Esophagus squamous epithelium (tissue), 5 donors: ENCODE measurements at places on chromosomes 3 and 15.

DNA sequence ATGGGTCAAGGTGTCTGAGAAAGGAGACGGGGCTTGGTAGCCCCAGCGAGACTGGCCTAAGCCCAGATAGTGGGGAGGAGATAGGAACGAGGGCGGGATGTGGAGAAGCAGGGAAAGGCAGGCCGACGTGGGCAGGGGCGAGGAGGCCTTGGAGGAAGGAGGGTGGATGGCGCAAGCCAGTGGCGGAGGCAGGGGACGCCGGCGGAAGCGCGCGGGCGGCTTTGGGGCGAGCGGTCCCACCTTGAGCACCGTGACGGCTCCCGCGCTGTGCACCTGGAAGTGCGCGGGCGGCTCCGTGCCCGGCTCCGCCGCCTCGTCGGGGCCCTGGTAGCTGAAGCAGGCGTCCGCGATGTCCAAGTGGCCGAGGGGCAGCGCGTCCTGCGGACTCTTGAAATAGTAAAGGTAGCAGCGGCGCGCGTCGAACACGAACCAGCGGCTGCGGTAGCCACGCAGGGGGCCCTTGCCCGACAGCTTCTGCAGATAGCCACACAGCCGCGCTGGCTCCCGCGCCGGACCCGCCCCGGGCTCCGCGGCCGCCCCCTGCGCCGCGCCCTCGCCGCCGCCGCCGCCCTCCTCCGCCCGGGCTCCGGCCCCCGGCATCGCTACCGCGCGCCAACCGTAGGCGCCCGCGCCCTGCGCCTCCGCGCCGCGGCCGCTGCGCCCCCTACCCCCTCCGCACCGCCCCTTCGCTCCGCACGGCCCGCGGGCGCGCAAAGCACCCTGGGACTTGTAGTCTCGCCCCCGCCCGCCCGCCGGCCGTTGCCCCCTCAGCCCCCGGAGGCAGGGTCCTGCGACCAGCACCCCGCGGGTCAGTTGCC is at the start of gene TBC1D2B:
TSS of gene TBC1D2B (minus strand) at position 659 of the 818 bp plus-strand sequence. CDS start at position 600, 59 bp downstream.
- H3K36me3 ChIP-seq, result no peaks in the 10 kb centered on the region
- H3K27me3 ChIP-seq, result no peaks in the 10 kb centered on the region
- no peak for DNase-seq
- peak within 1 kb of the TSS; percentile 61 for H3K4me3 ChIP-seq

- H3K27ac ChIP-seq, result no peak overlapping the region
- H3K4me1 ChIP-seq, result no peaks in the 10 kb centered on the region
- H3K4me3 ChIP-seq, result no peak overlapping the region
- no peaks in the 10 kb centered on the region for H3K36me3 ChIP-seq
- H3K27me3 ChIP-seq, result no peaks in the 10 kb centered on the region
- no peak for DNase-seq
Observed at GRCh38 chr3:19046440-19046839, 101.9 kb upstream of the KCNH8 start.

- no peaks in the 10 kb centered on the region for H3K27me3 ChIP-seq
- H3K27ac ChIP-seq, result no peak overlapping the region
- no peak overlapping the region for H3K4me3 ChIP-seq
- no peaks in the 10 kb centered on the region for H3K36me3 ChIP-seq
- no peak for DNase-seq
Observed at GRCh38 chr15:35753486-35753885, 207.5 kb upstream of the DPH6 start.

DNA sequence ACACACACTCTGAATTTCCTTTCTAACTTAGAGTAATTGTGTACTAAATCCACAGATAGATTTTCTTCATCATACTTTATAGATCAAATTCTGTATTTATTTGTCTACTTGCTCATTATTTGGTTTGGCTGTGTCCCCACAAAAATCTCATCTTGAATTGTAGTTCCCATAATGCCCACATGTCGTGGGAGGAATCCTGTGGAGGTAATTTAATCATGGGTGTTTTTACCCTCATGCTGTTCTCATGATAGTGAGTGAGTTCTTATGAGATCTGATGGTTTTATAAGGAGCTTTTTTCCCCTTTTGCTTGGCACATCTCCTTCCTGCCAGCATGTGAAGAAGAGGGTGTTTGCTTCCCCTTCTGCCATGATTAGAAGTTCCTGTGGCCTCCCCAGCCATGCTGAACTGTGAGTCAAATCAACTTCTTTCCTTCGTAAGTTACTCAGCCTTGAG is 198.3 kb upstream of the TGFBR2 start:
- H3K4me3 ChIP-seq, result no peak overlapping the region
- no peaks in the 10 kb centered on the region for H3K27me3 ChIP-seq
- no peaks in the 10 kb centered on the region for H3K36me3 ChIP-seq
- DNase-seq, result no peak
- H3K27ac ChIP-seq, result no peak overlapping the region

- peaks cover 8% of the 10 kb centered on the region for H3K4me1 ChIP-seq
- H3K27ac ChIP-seq, result no peak overlapping the region
- H3K27me3 ChIP-seq, result no peaks in the 10 kb centered on the region
- H3K4me3 ChIP-seq, result no peak overlapping the region
Observed at GRCh38 chr3:47515864-47516319, 2.4 kb upstream of the ELP6 start.

GRCh38 chr15:58697220-58697619 is 52.3 kb downstream of the ADAM10 start:
- H3K36me3 ChIP-seq, result no peaks in the 10 kb centered on the region
- H3K4me3 ChIP-seq, result no peak overlapping the region
- no peaks in the 10 kb centered on the region for H3K4me1 ChIP-seq
- H3K27ac ChIP-seq, result no peak overlapping the region

- H3K27ac ChIP-seq, result no peak overlapping the region
- DNase-seq, result no peak
- no peak overlapping the region for H3K4me3 ChIP-seq
- no peaks in the 10 kb centered on the region for H3K4me1 ChIP-seq
- no peaks in the 10 kb centered on the region for H3K36me3 ChIP-seq
Observed at GRCh38 chr3:47251689-47252088, 30.9 kb downstream of the KIF9 start.

DNA sequence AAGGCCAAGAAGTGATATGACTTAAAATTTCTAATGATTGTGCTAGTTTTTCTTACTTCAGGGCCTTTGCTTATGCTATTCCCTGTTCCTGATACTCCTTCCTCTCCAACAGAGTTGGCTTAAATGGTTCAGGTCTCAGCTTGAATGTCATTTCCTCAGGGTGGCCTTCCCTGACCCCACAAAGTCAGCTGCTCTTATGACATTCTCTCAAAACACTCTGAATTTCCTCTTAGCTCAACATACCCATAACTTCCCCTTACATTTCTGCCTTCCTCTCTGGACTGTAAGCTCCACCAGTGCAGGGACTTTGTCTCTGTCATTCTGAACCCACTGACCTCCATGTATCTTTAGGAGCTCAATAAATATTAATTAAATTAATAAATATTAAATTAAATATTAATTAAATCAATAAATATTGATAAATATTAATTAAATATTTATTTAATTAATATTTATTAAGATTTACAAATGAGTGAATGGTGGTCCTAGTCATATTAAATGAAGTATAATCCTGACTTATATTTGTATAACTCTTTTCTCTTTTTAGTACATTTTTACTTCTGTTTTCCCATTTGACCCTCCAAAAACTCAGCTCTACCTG is 17.9 kb upstream of the TMCC1 start:
- DNase-seq, result no peak
- H3K36me3 ChIP-seq, result no peaks in the 10 kb centered on the region
- no peaks in the 10 kb centered on the region for H3K27me3 ChIP-seq
- no peak overlapping the region for H3K27ac ChIP-seq

- DNase-seq, result no peak
- H3K36me3 ChIP-seq, result no peaks in the 10 kb centered on the region
- H3K27me3 ChIP-seq, result no peaks in the 10 kb centered on the region
- no peak overlapping the region for H3K4me3 ChIP-seq
Observed at GRCh38 chr3:155442072-155442471, 148.6 kb upstream of the STRIT1 start.

- no peak overlapping the region for H3K4me3 ChIP-seq
- no peaks in the 10 kb centered on the region for H3K27me3 ChIP-seq
- H3K4me1 ChIP-seq, result no peaks in the 10 kb centered on the region
- no peaks in the 10 kb centered on the region for H3K36me3 ChIP-seq
Observed at GRCh38 chr3:76576201-76576600, 463.7 kb upstream of the ROBO2 start.

DNA sequence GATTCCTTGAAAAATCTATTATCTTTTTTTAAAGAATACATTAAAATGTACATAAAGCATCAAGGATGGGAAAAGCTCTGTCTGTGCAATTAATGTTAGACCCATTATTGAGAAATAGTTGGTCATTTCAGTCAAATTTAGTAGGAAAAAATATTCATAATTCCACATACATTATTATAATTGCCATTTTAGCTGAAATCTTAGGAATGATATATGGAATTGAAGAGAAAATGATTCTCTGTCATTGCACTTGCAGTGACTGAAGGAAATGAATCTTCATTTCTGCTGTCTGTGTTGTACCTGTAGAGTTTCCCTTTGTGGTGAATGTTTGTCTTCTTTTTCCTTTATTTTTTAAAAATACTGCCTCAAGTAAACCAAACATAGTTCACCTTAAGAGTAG is 473.9 kb downstream of the C3orf38 start:
- H3K27me3 ChIP-seq, result no peaks in the 10 kb centered on the region
- H3K4me1 ChIP-seq, result no peaks in the 10 kb centered on the region
- no peak for DNase-seq

DNA sequence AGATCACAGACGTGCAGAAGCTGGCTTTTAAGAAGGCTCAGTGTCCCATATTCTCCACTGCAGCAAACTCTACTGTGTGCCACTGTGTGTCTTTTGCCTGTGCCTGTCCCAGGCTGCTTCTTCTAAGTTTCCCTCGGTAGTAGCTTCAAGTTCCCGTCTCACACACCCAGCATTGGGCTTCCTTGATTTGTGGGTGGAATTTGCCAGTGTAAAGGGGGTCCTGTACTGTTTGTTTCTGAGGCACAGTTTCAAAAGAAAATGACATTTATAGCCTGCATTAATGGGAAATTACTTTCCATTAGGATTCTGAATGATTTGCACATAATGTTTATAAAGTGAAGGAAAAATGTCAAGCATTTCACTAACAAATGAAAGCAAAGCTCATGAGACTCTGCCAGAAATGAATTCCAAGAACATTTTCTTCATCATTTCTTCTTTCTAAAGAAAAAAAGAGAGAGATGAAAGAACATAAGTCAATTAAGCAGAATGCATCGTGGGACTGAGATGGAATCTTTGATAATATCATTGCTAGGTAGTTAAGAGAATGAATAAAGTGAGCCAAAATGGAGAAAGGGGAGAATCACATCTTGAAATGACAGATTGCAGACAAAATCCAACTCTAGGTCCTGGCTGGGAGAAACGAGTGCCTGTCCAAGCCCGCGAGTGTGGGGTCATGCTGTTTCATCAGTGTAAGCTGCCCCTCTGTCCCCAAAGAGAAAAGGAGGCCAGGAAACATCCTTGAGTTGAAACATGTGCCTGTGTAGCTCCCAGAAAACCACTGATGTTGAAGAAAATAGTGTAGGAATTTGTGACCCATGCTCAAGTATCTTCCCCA is 48.6 kb upstream of the ADAMTSL3 start:
- H3K4me3 ChIP-seq, result no peak overlapping the region
- no peaks in the 10 kb centered on the region for H3K4me1 ChIP-seq
- no peaks in the 10 kb centered on the region for H3K36me3 ChIP-seq
- no peaks in the 10 kb centered on the region for H3K27me3 ChIP-seq
- no peak overlapping the region for H3K27ac ChIP-seq
- DNase-seq, result no peak

- H3K4me3 ChIP-seq, result no peak overlapping the region
- H3K27ac ChIP-seq, result no peak overlapping the region
- no peak for DNase-seq
Observed at GRCh38 chr3:125319765-125320164, 55.4 kb downstream of the ZNF148 start.

DNA sequence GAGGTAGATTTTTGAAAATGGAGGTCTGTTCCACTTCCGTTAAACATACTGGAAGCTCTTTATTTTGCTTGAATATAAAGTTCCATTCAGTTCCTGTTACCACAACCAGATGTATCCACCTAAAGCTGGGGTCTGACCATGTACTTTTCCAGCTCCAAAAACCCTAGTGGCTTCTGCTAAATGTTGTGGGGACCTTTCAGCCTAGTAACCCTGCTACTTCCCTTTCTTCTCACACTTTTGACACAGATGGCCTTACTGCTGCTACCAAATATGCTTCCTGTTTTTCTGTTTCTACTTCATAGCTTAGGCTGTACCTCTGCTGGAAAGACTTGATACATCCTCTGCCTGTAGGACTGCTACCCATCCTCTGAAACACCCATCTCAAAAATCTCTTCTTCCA is 87.8 kb downstream of the COL6A6 start:
- no peaks in the 10 kb centered on the region for H3K36me3 ChIP-seq
- no peak for DNase-seq
- H3K27ac ChIP-seq, result no peak overlapping the region
- no peak overlapping the region for H3K4me3 ChIP-seq

GRCh38 chr15:63203451-63204090 is 14.2 kb downstream of the RAB8B start:
- no peak overlapping the region for H3K27ac ChIP-seq
- H3K4me3 ChIP-seq, result no peak overlapping the region
- H3K36me3 ChIP-seq, result no peaks in the 10 kb centered on the region
- H3K27me3 ChIP-seq, result no peaks in the 10 kb centered on the region
- H3K4me1 ChIP-seq, result no peaks in the 10 kb centered on the region

DNA sequence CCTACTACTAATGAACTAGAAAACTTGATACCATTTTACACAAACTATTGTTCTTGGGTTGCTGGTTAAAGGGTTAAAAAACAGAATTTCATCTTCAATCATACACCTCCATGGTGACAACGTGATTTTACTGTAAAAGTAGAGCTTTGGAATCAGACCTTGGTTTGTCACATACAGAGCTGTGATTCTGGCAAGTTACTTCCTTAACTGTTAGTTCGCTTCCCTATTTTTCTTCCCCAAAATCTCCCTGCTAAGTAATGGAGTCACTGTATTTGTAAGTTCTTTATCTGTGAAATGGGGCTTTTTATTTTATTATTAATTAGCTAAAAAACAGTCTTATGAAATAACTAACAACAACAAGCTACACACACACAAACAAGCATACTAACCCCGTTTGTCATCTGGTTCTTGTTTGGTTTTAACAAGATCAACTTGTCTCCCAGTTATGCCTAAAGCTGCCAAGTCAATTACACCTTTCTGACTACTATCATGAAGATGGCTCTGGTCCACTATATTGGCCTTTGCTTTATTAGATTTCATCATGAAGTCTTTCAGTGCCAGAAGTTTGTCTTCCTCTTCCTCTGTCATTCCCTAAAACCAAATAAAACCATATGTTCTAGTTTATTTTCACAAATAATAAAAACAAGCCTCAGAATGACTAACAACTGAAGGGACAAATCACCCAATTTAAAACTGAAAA is 38.6 kb downstream of the PIK3R4 start:
- H3K36me3 ChIP-seq, result no peaks in the 10 kb centered on the region
- DNase-seq, result no peak
- H3K4me1 ChIP-seq, result peaks cover 22% of the 10 kb centered on the region
- no peak overlapping the region for H3K4me3 ChIP-seq
- no peak overlapping the region for H3K27ac ChIP-seq

DNA sequence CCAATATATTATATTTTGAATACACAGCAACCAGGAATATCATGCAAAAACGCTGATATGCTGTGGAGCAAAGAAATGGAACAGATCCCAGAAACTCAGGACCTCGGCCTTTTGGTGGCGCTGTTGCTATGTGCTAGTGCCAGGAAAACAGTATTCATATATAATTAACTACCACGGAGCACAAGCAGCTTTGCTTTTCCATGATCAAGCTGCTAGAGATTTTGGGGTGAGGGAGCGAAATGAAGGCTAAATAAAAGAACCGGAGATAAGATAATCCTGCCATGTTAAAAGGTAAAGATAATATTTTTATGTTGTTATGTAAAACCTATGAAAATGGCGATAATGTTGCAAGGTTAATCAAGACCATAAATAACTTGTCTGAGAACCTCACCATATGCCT is 157.7 kb upstream of the FAM3D start:
- H3K27me3 ChIP-seq, result no peaks in the 10 kb centered on the region
- H3K27ac ChIP-seq, result no peak overlapping the region
- H3K36me3 ChIP-seq, result no peaks in the 10 kb centered on the region
- H3K4me3 ChIP-seq, result no peak overlapping the region
